ENCODE measurements at places on chromosomes 7 and 10.

DNA sequence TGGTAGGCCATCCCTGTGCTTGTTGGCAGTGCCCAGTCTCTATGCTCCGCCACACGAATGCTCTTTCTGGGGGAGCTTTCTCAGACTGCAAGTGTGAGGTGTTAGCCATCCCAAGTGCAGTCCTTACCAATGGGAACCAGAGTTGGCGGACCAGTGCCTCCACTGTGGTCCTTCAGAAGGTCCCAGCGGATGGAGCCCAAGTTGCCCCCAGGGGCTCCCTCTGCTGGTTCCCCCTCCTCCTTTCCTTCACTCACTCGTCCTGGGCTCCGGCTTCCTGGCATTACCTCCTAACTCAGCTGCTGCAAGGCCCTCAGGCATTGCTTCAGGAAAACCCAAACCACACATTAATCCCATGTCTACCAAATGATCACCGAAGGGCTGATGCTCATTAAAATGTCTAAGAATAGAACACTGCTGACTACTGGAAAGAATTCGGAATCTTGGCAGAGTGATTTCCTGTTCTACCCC lies 139.8 kb downstream of the CUBN start:
- no peak for DNase-seq

DNA sequence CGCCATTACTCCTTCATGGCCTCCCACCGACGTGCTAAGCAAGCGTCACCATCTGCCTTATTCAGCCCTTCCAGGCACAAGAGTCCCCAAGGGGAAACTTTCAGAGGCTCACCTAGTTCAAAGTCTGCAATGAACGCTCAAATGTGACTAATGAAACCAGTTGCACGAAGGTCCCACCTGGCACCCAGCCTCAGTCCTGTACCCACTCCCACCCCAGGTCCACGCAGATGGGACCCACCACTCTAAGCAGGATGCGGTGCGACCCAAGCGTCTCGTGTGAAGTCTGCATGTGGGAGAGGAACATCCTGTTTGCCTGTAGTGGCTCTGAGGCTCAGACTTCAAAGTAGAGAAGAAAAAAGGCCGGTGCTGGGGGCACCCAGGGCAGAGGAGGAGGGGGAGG lies 40.3 kb downstream of the RGS10 start:
- DNase-seq: no peak

DNA sequence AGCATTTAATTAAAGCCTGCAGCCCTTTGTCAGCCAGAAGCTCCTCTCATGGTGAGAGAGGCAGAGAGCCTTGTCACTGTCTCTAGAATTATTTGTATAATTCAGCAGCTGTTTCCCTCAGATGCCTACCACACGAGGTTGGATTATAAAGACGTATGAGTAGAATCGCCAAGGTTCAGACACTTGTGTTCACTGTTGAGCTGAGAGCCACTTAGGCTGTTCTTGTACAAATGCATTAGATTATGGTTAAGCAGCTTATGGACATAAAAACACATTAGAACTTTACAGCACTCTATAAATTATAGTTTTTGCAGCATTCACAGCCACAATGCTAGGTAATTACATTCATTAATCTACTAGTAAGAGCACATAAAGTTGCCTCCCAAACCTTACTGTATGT lies 282.6 kb downstream of the AUTS2 start:
- no peak for DNase-seq

- no peak for DNase-seq
These were observed 39.1 kb upstream of the PARD3 start for GRCh38 chr10:34854147-34854601.

GRCh38 chr10:88989824-88990383 lies 694 bp upstream of the FAS start:
- peak; percentile 25 for DNase-seq

GRCh38 chr10:63120554-63120953 lies 12.6 kb upstream of the NRBF2 start:
- no peak for DNase-seq

- peak; percentile 71 for DNase-seq
These were observed 4.4 kb downstream of the IFIT3 start for GRCh38 chr10:89332123-89332633.

- DNase-seq: no peak
These were observed 6.9 kb downstream of the NRBF2 start for GRCh38 chr10:63140077-63140476.

DNA sequence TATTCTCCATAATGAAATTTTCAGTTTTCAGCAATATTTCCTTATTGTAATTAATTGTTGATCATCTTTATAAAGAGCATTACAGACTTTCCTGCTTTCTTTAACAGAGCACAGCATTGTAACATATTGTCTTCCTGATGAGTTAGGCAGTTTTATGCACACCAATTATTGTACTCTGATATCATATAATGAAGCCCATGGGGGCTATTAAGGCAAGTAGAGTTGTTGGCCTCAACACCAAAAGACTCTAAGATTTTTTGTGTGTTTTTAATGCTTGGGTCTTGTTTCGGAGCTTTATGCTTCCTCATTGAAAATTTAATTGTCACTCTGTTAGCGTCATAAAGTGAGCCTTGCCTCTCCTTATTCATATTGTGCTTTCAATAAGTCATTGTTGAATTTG lies 49.2 kb upstream of the ARID5B start:
- DNase-seq: no peak

DNA sequence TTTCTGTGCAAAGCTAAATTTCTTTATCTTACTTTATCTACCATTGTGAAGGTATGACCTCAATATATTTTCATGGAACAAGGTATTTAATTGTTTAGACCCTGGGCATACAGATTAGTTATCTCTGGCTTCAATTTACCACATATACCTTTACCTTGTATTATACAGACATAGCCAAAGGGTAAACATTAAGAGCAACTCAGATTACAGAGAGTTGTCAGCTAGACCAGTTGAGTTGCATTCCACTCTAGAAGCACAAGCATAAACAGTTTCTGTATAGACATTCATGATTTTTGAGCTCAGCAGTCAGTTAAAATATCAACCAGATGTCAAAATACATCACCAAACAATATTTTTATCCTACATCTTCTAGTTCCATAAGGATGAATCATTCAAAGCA lies 857.3 kb upstream of the ZWINT start:
- no peak for DNase-seq

DNA sequence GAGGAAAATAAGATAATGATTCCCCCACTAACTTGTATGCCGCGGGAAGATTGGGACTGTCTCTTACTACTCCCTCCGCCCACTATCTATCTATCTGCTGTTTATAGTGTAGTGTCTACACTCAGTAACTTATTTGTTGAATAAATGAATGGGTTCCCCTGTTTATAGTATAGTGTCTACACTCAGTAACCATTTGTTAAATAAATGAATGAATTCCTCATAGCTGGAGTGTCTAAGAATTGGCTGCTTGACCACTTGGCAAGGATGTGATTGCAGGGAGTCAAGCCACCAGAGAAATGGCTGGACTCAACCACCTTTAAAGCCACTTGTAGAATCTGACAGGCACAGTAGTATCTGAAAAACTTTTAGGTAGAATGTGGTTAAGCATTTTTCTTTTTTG lies 147.1 kb downstream of the TRIL start:
- DNase-seq: no peak

GRCh38 chr10:124053971-124054370 lies 39.4 kb downstream of the CHST15 start:
- DNase-seq: no peak

- no peak for DNase-seq
These were observed 35.0 kb upstream of the AGR3 start for GRCh38 chr7:16916738-16917137.

DNA sequence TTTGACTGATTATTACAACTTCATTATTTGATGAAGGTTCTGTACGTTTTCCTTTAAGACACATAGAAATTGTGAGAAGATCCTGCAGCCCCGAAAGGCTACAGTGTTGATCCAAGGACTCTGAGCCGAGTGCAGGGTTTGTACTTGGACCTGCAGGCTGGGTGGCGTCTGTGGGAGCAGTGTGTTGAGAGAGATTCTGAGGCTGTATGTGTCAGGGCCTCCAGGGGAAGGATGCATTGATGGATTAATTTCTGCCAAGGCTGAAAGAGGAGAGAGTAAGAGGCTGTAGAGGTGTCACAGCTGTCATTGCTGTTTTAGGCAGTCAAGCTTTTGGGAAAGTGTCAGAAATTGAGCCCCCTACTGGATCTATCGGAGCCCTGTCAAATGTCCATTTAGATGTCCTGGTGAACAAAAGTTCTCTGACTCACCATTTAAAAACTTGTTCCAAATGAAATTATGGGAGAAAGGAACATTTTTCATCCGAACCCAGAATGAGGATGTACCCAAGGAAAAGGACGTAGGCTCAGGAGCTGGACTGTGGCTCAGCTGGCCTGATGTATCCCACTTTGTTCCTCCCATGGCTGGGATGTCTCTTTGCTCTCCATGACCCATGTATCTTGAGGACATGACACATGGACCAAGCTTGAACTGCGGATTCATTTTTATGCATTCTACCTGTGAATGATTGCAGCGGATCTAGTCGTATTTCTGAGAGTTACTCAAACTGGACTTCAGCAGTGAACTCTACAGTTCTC lies 102.2 kb downstream of the TCF7L2 start:
- DNase-seq: peak; percentile 7

DNA sequence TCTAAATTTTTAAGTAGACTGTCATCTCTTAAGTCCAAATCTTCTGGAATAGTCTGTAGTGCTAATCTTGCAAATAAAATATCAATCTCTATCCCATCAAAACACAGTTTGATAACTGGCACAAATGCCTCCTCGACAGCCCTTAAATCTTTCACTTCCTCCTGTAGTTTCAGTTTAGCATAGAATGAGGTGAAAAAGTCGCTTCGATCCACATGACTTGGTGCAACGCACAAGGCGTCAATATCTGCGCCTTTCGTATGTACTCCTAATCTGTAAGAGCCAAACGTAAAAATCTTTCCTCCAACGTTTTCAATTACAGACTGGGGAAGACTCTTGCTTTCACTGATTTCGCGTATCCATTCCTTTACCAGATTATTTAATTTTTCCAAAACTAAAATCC lies 603 bp downstream of the PAPOLB start:
- no peak for DNase-seq

DNA sequence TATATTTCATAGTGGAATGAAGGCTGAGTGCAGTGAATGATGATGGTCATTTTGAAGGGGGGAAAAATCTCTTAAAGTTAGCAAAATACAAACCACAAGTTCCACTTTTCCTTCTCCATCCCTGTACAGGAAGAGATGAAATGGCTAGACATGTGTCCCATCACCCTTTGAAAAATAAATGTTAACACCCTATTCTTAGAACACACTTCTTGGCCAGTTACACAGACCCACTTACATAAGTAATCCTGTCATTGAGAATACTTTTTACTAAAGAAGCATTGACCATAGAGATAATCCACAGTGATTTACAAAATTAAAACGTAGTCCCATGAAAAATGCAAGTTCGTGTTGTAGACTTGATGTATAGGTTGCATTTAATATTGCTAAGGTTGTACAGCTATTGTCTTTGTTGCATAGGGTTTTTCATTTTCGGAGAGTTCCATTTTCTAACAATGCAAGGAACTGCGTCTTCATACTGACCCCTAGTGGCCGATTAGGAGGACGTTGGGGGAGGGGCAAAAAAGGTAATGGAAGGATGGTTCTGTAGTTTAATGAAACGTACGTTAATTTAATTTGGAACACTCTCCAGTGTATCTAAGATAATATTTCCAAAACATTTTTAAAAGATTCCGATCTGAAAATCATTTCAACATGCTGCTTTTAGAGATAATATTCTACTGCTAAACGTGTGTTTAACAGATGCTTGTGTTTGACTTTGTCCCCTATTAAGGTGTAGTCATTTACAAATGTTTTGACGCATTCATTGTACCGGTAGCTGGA lies 60.9 kb downstream of the ARMC3 start:
- DNase-seq: peak; percentile 81

DNA sequence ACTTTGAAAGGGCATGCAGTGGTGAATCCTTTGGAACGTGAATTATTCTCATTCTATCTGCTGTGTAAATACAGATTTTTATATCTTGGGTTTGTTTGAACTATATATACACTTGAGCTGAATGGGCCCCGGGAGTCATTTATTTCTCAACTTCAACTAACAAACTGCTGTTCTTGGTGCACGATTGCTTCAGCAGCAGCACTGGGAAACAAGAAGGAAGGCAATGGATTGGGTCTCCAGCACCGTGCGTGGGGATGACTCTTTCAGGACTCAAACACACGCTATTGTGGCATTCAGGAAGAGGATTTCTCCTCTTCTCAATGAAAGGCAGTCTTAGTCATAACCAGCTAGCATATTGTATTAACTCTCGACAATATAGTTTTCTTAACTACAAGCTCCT lies 226.0 kb upstream of the NFE2L3 start:
- DNase-seq: no peak

DNA sequence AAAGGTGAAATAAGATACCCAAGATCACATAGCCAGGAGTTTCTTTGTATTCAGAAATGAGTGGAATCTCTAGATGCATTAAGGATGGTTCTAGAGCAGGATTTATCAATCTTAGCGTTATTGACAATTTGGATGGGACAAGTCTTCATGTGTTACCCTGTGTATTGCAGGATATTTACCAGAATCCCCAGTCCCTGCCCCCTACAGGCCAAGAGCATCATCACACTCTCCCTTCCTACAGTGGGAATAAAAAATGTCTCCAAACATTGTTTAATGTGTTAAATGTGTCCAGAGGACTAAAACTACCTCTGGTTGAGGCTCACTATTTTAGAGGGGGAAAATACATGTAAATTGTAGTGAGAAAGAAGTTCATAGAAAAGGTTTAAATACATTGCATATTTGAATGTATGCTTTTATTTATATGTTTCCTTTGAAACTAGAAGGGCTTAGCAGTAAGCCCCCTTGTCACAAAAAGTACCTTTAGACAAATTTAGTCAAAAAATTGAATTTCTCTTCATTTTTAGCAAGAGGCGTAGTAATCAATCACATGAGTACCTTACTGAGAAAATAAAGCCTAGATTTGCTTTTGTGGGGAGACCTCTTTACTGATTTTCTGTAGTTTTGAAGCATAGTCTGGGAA lies 141.2 kb downstream of the MLLT10 start:
- peak; percentile 69 for DNase-seq

DNA sequence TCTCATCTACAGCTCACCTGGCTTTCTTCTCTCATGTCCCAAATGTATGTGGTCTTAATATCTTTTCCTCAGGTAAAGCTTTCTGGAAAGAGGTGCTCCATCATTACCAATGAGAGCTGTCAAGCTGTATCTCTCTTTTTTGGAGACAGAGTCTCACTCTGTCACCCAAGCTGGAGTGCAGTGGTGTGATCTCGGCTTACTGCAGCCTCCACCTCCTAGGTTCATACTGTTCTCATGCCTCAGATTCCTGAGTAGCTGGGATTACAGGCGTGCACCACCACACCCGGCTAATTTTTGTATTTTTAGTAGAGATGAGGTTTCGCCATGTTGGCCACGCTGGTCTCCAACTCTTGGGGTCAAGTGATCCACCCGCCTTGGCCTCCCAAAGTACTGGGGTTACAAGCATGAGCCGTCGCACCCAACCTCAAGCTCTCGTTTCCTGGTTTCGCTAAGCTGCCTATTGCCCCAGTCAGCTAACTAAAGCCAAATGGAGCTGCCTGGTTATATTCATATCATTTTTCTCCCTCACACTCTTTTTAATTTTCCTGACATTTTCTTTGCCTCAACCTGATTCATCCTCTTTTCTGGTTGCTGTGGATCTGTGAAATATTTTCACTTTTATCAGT lies 60.5 kb downstream of the SUFU start:
- DNase-seq: no peak

- DNase-seq: no peak
These were observed 598 bp upstream of the AMZ1 start for GRCh38 chr7:2687338-2687869.

All from hematopoietic multipotent progenitor cell treated with erythropoietin and hydrocortisone succinate and interleukin-3 and kit ligand, for 8 days (in vitro differentiated cells).